ENCODE measurements at places on chromosomes 12 and 14.

- DNase-seq: no peak
Measured at GRCh38 chr14:51846631-51847488, 13.6 kb upstream of the GNG2 start.

GRCh38 chr12:66242311-66242710 lies 53.3 kb downstream of the IRAK3 start:
- DNase-seq: no peak

DNA sequence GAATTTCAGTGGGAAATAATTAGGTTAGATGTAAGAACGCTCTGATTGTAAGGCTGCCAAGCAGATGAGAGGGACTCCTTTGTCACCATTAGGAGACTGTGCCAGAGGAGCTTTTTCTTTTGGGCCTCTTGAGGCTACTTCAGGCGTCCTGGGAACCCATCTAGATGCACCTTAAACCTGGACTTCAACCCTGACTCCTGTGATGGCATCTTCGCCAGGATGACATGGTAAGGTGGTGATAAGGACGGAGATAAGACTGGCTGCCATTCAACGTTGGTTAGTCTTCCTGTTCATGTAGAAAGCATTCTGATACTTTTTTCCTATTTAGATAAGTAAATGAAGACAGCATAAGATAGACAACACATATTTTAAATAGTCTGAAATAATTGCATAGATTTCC lies 36.3 kb downstream of the STK38L start:
- no peak for DNase-seq

GRCh38 chr12:123250471-123251383 lies 17.5 kb downstream of the MTRFR start:
- peak; percentile 95 for DNase-seq

DNA sequence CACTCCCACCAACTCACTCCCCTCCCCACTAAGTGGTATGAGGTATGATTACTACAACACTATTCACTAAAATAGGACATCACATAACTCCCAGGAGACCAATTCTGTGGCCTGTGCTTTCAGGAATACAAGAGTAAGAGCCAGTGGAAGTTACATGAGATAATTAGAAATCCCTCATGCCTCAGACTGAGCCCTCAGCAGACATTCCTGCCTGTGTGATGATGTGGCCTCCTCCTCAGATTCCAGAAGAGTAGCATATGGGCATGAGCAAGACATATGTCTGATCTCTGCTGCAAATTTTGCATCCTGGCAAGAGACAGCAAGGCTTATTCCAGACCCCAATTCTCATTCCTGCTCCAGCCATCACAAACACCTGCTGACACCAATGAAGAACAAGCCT lies 46.0 kb upstream of the BMP4 start:
- DNase-seq: no peak

DNA sequence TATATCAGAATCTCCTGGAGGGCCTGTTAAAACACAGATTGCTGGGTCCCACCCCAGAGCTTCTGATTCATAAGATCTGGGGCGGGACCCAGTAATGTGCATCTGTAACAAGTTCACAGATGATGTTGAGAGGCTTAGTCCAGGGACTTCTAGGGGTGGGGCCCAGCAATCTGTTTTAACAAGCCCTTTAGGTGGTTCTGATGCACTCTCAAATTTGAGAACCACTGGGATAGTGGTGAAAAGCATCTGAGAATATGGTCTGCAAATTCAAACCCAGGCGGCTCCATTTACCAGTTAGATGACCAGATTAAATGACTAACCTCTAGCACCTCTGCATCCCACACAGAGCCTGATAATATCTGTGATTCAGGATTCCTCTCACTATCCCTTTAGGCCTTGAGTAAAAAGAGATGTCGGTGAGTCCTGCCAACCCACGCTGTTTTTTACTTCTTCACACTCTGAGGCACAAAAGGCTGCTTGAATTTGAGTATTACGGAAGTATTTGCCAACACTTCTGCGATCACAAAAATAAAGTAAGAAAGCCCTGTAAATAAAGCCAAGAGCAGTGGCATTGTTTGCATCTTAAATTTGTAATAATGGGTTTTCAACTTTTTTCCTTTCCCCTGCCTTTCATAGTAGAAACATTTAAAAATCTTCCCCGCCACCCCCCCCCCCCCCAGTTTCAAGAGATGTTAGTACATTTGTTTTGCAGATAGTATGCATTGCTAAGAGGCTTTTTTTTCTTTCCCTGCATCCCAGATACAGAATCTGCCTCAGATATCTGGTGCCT lies 1.8 kb upstream of the FRS2 start:
- no peak for DNase-seq

- no peak for DNase-seq
Measured at GRCh38 chr12:80494836-80495235, 50.8 kb downstream of the PTPRQ start.

- no peak for DNase-seq
Measured at GRCh38 chr14:42802346-42802745, 1195.7 kb downstream of the LRFN5 start.

DNA sequence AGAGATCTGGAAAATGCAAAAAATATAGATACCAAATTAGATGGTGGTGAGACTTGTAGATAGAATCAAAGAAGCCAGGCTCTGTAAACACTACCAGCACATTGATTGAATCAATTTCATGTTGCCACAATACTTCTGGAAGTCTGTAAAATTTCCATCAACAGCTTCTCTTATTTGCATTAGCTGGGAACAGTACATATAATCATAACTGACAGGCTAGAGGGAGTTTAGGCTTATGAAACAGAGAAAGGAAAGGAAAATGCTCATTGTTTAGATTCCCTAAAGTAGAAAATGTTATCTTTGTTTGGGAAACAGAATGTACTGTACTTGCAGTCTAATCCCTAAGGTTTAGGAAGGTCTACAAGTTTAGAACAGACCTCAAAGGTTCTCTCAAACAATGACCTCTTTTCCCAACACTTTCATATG lies 335.2 kb downstream of the CEP128 start:
- DNase-seq: no peak

DNA sequence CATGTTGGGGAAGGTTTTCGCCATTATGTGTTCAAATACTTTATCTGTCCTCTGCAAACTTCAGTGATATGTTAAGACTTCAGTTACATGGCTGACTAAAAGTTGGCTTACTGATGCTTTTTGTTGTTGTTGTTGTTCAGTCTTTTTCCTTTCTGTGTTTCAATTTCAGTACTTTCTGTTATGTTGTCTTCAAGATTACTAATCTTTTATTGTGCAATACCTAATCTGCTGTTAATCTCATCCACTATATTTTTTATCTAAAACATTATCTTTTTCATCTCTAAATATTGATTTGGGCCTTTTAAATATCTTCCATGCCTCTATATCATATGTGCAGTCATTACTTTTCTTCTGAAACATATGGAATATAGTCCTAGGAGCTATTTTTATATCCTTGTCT lies 7.0 kb downstream of the CGRRF1 start:
- no peak for DNase-seq

GRCh38 chr12:54587315-54587873 lies 1.1 kb downstream of the PPP1R1A start:
- no peak for DNase-seq

- DNase-seq: no peak
Measured at GRCh38 chr14:35986219-35986573, 160.1 kb downstream of the BRMS1L start.

- DNase-seq: no peak
Measured at GRCh38 chr12:74732826-74733225, 195.2 kb downstream of the ATXN7L3B start.

GRCh38 chr14:89428173-89428523 lies 11.1 kb upstream of the FOXN3 start:
- no peak for DNase-seq

- DNase-seq: no peak
Measured at GRCh38 chr14:92638266-92638665, 110.2 kb downstream of the LGMN start.

- DNase-seq: no peak
Measured at GRCh38 chr12:95269892-95270291, 52.3 kb downstream of the VEZT start.

GRCh38 chr14:54579621-54580020 lies 12.7 kb downstream of the SAMD4A start:
- no peak for DNase-seq

DNA sequence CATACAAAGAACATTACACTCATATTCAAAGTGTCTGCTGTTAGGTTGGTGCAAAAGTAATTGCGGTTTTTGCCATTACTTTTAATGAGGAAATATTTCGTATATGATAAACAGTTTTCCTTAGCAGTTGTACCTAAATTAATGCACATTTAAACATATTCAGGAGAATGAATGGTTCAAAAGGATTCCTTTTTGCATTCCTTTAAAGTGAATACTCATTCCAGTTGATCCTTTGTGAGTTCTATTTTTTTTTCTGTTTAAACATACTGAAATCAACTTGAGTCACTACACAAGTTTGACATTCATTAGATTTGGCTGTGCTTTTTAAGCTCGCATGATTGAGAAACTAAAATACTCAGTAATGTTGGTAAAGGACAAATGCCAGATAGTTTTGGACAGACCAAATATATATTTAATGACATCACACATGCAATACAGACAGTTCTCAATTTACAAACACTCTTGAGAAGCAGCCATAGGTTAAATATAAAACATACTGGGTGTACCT lies 13.8 kb upstream of the SLC38A2 start:
- no peak for DNase-seq

DNA sequence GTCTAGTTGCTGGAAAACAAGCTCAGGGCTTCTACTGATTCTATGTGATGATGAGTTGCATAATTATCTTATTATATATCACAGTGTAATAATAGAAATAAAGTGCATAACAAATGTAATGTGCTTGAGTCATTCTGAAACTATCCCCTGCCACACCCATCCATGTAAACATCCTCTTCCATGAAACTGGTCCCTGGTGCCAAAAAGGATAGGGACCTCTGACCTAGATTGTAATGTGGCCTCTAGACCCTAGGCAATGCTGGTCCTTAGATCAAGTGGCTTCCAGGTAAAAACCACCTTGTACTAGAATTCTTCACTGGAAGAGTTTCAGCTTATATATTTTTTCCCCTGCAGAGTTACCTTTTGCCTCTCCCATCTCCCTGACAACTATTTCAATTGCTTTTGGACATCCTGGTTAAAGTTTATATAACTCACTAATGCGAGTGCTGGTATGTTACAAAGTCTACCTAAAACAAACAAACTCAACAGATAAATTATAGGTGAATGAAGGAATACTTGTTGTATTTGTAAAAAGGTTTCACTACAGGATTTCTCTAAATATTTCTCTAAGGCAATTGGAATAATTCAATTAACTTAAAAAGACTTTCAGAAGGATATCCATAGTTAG lies 462.5 kb downstream of the NAV3 start:
- DNase-seq: no peak

DNA sequence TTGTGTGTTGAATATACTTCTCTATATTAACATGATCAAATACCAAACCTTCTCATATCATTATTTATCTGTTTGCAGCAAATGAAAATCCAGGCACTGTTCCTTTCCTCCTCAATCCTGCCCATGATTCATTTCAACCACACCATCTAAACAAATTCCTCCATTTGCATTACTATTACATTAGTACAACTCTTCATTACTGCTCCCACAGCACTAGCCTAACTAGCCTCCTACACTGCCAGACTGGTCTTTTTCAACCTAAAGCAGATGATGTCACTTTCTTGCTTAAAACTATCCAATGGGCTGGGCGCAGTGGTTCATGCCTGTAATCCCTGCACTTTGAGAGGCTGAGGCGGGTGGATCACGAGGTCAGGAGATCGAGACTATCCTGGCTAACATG lies 117.3 kb upstream of the MYF6 start:
- DNase-seq: no peak

GRCh38 chr14:70917633-70918032 lies 10.4 kb downstream of the PCNX1 start:
- no peak for DNase-seq

DNA sequence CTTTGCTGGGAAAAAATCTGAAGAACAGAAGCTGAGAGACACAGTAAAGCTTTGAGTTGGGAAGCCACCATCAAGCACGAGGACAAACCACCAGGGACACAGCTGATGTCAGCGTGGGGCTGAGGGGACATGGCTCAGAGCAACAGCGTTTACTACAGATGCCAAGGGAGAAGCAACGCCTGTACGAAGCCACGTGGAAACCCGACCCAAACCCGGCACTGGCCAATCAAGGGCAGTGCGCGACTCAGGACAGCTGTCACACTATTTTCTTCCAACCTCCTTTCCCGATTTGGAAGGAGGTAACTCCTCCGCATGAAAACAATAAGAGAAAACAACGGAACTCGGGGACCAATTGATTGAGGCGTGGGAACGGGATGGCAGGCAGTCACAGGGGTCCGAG lies 20.2 kb upstream of the CHGA start:
- no peak for DNase-seq

DNA sequence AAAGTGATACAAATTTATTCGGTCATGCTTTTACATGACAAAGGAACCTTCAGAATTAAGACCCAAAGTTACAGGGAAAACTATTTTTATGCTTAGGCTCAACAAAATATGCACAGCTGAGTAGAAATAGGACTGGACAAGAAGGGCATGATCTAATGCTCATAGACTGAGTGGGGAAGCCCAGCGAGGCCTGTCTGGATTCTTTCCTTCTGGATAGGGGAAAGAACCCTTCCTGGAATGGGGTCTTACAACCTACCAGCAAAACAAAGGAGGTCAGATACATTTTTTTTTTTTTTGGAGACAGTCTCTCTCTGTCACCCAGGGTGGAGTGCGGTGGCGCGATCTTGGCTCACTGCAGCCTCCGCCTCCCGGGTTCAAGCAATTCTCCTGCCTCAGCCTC lies 2.2 kb upstream of the DDX55 start:
- no peak for DNase-seq

- DNase-seq: peak; percentile 84
Measured at GRCh38 chr12:49538510-49539403, at the start of gene KCNH3. TSS of gene KCNH3 (plus strand) at chr12:49539030. CDS start at chr12:49539417, 387 bp downstream.

DNA sequence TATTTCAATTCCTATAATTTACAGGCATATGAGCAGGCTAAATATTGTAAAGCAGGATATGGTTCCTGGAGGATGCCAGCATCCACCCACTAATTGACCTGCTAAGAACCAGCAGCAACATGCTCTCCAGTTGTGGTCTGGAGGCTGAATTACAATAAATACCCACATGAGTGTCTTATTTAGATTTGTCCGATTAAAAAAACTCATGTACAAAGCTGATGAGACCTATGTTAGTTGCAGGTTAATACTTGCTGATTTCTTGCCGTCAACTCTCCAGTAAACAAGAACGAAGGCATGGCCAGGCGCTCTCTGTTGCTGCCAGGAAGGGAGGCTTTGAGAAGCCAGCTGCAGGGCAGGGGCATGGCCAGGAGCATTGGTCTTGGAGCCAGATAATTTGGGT lies 169.3 kb upstream of the PRICKLE1 start:
- DNase-seq: no peak

- no peak for DNase-seq
Measured at GRCh38 chr12:12028668-12029402, 41.9 kb upstream of the BCL2L14 start.

- DNase-seq: no peak
Measured at GRCh38 chr12:108009442-108010070, 119.5 kb upstream of the WSCD2 start.

- DNase-seq: no peak
Measured at GRCh38 chr12:58405363-58405762, 464.0 kb downstream of the ATP23 start.

DNA sequence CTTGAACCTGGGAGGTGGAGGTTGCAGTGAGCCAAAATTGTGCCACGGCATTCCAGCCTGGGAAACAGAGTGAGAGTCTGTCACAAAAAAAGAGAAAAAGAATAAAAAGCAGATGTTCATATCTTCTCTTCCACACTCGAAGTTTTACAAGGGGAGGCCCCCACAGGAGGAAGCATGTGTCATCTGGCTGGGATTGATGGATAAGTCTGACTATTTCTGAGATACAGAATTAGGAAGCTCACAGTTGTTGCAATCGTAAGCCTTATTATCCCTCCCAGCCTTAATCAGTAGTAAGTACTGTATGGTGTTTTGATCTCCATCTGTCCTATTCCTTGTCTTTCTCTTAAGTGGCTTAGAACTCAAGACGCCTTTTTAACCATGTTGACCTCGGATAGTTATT lies 31.9 kb upstream of the RASSF8 start:
- DNase-seq: no peak

Data from RWPE2 (cell line).